NCI-H1048 (cell line): ENCODE measurements at places on chromosomes 12 and 14.

DNA sequence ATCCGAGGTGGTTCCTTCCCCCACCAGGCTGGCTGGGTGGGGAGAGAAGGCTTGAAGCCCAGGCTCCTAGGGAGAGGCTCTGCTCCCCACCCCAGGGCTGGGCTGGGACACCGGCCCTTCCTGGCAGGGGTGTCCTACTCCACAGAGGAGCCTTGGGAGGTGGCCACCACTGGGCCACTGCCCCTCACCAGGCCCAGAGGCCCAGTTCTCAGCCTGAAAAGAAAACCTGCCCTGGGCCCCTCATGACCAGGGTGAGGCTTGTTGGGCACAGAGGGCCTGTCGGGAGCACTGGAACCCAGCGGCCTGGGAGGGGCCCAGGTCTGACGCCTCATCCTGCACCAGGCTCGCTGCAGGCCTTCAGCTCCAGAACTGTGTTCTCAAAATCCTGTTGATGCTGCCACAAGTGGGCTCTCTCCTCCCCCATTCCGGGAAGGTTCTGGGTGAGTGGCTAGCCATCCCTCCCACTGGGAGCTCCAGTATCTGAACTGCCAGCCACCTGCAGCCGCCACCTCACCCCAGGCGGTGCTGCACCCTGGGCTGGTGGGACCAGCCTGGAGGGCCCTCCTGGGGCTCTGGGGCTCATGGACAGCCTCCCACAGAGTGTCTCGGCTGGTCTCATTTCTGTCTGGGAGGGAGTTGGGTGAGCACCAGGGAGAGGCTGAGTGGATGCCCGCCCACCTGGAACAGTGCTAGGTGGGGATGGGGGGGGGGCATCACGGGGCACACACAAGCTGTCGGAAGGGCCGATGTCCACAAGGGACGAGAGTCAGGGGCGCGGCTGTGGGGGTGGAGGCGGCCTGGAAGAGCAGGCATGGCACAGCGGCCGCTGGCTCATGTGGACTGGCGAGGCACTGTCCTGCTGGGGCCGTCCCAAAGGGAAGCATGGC lies 11.8 kb downstream of the BAG5 start:
- no peak for DNase-seq

- DNase-seq: no peak
Measured at GRCh38 chr12:116999066-116999465, 88.3 kb downstream of the FBXW8 start.

- DNase-seq: no peak
Measured at GRCh38 chr12:49877066-49877465, 26.6 kb downstream of the FAIM2 start.

DNA sequence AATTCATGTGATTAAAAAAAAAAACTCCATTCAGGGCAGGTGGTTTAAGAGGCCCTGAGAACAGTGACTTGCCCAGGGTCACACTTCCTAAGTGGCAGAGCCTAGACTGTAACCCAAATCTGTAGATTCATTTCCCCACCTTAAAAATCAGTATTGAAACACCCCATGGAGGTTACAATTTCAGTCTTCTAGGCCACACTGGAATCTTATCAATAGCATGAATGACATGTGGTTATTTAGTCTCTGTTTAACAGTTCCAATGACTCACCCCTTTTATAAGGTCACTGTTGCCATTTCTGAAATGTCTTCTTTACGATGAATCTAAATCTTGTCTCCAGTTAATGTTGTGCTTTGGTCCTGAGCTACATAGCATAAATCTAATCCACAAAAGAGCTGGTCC lies 262.3 kb upstream of the GRIP1 start:
- DNase-seq: no peak

- DNase-seq: no peak
Measured at GRCh38 chr12:132489078-132489601, 811 bp upstream of the FBRSL1 start.

DNA sequence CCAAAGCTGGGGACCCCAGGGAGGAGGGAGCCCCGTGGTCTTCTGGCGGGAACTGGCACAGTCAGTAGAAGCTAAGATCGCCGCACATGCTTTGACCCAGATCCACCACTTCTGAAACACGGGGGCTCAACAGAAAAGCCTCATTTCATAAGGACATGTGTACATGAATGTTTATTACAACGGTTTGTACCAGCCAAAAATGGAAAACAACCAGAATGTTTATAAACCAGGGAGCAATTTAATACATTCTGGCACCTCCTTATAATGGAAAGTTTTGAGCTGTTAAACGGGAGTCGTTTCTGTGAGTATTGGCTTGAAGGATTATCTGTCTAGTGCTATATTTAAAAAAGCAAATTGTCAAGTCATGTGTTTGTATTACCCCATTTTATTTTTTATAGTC lies 7.3 kb upstream of the TMEM179 start:
- no peak for DNase-seq

- DNase-seq: no peak
Measured at GRCh38 chr14:55031190-55031589, 4.2 kb downstream of the SOCS4 start.

- no peak for DNase-seq
Measured at GRCh38 chr14:102591372-102591943, 991 bp upstream of the RCOR1 start.

GRCh38 chr12:47458279-47458678 lies 247.6 kb downstream of the RPAP3 start:
- no peak for DNase-seq

DNA sequence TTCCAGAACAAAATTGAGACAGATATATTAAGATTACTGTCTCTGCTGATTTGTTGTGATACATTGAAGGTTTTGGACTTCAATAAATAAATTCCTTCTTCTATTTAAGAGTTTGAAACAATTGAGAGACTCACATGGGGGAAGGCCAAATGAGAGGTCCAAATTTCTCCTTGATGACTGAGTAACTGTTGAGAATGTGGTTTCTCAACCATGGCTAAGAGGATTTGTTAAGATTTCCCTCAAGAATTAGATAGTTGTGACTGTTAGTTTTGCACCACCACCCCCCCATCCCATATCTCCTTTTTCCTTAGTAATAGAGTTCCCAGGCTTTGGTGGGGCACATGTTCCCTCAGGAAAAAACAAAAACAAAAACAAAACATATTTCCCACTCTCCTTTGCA lies 47.7 kb upstream of the IGF1 start:
- no peak for DNase-seq

DNA sequence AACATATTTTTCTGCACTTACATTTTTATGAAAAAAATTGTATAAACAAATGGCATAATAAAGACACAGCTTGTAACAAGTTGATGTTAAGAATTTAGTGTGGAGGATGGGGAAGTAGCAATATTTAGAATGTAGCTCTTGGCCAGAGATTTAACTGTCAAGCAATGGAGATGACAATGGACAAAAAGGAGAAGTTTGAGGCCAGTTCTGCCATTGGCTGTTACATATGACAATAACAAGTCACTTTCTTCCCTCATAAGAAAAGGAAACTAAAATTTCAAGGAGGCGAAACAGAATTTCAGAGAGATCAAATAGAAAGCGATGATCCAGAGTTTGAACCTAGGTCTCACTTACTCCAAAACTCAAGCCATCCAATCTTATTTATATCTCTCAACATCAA lies 122.8 kb upstream of the CCDC175 start:
- DNase-seq: no peak

DNA sequence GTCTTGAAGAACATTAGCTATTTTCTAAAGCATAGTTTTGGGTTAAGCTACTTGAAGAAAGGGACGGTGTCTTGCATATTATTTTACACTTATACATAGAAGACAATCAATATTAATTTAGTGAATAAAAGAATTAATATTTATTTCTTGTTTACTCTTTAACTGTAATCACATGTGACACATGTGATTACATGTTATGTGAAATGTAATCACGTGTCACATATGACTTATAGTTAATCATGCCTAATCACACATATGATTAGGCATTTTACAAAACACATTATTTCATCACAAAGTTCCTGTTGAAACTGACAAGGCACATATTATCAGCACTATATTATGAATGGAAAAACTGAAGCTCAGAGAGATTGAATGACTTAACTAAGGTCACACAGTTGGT lies 4.8 kb downstream of the PAH start:
- no peak for DNase-seq

- no peak for DNase-seq
Measured at GRCh38 chr14:24858052-24858451, 191.9 kb downstream of the STXBP6 start.

- DNase-seq: no peak
Measured at GRCh38 chr12:76790564-76791552, 26.9 kb downstream of the ZDHHC17 start.

DNA sequence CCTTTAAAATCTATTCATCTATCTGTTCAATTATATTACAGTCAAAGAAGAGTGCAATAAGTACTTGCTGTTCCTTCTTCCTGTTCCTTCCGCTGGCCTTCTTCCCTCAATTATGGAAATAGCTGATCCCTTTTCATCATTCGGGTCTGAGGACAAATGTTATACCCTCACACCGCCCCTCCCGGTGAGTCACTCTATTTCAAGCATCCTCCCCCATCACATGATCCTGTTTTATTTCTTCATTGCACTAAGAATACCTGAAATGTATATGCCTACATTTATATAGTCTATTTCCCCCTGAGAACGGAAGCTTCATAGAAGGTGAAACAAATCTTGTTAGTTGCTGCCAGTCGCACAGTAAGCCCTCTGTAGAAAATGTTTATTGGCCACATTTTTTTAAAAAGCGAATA lies 2.5 kb downstream of the SLC38A1 start:
- DNase-seq: no peak
